NCI-H446 (cell line): ENCODE measurements at places on chromosomes 7 and 10.

DNA sequence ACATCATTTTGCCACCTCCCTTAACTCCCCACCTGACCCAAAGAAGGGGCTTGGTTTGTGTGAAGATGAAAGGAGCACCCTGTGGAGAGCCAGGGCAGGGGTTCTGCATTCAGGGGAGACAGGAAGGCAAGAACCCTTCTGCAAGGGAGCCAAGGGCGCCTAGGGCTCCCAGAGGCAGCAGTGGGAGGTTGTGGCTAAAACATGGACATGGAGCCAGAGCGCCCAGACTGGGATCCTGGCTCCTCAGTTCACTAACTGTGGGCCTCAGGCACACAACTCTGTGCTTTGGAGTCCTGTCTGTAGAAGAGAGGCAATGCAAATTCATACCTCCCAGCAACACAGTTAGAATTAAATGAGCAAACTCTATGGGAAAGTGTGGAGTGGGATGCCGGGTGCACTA is 123.1 kb upstream of the MACROH2A2 start:
- DNase-seq = no peak

DNA sequence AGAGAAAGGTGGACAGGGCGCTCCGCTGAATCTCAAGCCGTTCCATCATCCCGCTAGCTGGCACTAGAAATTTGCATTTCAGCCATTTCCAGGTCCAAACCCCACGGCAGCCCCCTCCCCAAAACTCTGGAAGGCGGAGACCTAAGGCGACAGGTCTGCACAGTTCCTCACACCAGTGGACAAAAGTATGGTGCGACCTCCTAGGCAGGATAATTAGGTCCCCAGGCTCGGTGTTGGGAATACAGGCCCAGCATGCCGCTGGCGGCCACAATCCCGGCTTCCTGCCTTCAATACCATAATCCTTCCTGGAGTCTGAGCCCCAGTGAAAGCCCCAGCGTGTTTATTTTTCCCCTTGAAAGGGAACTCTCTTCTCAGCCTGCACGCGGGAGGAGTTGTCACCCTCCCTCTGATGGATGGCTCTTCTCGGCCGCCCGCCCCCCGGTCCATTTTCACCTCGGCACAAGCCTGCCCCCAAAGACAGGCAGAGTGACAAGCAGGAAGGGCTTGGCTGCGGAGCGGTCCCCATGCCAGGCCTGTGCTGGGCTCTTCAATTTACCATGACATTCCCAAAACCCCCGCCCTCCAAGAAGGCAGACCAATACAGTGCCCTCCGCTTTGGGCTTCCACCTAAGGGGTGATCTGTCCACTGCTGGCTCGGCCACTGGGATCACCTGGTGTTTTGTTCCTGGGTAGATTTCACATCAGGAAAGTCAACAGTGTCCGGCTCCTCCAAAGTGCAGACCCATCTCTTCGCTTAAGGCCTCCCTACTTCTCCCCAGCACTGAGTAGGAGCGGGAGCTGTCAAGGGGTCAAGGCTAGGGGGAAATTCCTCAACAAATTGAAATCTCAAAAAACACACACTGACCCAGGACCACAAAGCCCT is 2.2 kb downstream of the FGFR2 start:
- no peak for DNase-seq

GRCh38 chr7:29976673-29977415 is 12.8 kb downstream of the SCRN1 start:
- DNase-seq = no peak

DNA sequence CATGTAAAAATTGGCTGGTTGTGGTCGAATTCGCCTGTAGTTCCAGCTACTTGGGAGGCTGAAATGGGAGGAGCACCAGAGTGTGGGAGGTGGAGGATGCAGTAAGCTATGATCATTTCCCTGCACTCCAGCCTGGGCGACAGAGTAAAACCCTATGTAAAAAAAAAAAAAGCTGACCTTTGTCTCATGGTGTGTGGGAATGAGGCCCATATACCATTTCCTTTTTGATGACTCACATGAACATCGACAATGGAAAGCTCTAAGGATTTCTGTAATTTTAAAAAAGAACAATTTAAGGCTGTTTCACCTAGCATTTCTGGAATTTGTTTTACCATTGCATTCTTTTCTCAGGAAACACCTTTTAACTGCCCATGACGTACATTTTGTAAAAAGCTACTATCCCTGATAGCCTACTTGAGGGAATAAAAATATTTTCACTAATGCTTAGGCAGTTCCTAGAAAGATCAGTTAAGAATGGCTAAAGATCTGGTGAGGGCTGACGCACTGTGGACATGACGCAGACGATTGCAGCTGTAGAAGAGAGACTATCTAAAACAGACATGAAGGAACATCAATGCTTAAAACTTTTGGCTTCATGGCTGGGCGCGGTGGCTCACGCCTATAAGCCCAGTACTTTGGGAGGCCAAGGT is 400.6 kb upstream of the IGFBP3 start:
- no peak for DNase-seq

DNA sequence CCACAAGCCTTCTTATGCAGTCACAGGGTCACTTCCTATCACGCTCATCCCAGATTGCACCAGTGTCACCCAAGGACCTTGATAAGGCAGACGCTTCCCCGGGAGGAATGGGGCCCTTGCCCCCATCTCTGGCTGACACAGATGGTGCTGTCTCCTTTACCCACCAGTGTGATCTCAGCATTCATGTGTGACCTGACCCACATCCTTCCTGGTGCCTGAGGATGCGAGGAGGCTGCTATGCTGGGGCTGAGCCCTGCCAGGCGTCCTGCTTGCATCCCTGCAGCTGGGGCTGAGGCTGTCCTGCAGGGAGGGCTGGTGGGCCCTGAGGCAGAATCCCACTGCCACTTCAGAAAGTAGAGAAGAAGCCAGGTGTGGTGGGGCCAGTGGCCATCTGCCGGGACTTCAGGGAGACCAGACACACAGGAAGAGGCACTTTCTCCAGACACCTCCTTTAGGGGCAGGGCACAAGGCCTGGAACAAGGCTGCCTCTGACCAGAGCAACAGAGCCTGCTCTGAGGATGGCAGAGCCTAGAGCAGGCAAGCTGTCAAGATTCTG is 35.3 kb downstream of the RASGEF1A start:
- DNase-seq = no peak

DNA sequence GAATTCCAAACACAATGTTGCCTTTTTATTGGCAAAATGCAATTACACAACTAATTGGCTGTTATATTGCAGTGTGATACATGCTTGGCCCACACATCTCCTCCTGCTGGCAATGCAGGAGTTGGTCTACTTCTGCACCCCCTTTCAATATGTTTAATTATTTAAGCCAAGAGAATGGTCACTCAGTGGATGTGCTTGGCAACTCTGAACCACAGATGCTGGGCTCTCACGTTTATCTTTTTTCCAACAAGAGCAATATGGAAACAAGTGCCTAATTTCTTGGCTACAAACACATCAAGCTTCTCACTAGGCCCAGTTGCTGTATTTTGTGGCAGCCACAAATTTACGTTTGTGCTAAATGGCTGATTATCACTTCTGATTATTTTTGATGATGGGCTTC is 1149.2 kb upstream of the CELF2 start:
- DNase-seq = peak; percentile 70

- no peak for DNase-seq
Observed at GRCh38 chr7:16744518-16745250, 8.9 kb upstream of the TSPAN13 start.

DNA sequence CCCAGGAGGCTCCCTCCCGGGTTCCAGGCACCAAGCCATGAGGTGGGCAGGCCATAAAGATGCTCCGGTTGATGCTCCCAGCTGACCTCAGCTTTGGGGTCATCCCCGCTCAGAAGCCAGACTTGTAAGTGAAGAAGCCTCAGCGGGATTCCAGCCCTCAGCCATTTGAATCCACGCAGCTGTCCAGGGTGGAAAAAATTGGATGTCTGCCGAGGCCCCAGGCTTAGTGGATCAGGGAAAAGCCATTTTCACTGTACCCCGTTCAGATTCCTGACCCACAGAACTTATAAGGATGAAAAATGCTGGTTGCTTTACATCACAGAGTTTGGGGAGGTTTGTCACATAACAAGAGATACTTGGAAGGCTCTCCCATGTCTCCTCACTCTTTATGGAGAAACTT is 49.2 kb upstream of the CPN1 start:
- no peak for DNase-seq

GRCh38 chr10:63825766-63826165 is 304.6 kb downstream of the REEP3 start:
- no peak for DNase-seq

DNA sequence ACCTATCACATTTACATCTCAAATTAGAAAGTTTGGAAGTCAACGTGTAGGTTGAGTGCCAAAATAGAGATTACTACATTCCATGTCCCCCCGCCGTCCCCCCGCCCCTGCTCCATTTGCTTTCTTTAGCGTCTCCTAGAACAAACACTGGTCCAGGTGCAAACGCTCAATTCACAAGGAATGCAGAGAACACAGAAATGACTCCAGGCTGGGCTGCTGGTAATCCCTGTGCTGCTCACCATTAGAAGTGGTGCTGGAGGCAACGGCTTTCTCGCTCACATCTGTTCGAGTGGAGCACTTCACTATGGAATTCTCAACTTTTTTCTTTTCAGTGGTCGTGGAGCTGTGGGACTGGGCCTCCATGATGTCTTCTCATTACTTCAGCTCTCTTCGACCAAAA is 14.1 kb downstream of the GLI3 start:
- DNase-seq = no peak

- DNase-seq = no peak
Observed at GRCh38 chr7:72183835-72184234, 228.3 kb downstream of the CALN1 start.

DNA sequence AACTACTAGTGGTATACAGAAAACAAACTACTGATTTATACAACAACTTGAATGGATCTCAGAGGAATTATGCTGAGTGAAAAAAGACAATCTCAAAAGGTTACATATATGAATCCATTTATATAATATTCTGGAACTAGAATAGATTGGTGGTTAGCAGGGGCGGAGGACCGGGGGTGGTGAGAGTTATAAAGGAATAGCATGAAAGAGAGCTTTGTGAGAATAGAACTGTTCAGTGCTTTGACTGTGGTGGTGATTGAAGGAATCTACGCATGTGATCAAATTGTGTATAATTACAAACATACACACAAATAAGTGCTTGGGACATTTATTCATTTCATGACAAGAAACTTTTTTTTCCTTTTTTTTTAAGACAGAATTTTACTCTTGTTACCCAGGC is 19.6 kb downstream of the RAB19 start:
- no peak for DNase-seq

GRCh38 chr7:89401690-89402089 is 606.2 kb upstream of the TEX47 start:
- no peak for DNase-seq

GRCh38 chr10:75211007-75211691 is 553 bp downstream of the VDAC2 start:
- DNase-seq = no peak

DNA sequence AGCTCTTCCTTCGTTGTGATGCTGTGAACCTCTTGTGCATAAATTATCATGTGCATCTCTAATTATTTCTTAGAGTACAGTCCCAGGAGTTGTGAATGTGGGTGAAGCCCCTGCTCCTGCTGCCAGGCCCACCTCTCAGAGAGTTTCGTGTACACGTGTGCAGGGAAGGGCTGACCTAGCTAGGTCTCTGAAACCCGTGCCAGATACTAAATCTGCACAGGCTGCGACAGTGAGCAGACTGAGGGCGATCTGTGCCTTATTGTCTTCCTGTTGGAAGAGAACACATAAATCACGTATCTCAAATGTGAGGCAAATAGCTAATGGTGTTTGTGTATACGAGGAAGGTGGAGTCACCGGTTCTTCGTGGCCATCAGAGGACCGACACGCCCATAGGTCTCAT is 71.8 kb upstream of the DNAJB6 start:
- DNase-seq = no peak

GRCh38 chr7:131244259-131244852 is 83.3 kb upstream of the MKLN1 start:
- no peak for DNase-seq

GRCh38 chr7:139159900-139160675 is 50.6 kb upstream of the ZC3HAV1 start:
- no peak for DNase-seq

DNA sequence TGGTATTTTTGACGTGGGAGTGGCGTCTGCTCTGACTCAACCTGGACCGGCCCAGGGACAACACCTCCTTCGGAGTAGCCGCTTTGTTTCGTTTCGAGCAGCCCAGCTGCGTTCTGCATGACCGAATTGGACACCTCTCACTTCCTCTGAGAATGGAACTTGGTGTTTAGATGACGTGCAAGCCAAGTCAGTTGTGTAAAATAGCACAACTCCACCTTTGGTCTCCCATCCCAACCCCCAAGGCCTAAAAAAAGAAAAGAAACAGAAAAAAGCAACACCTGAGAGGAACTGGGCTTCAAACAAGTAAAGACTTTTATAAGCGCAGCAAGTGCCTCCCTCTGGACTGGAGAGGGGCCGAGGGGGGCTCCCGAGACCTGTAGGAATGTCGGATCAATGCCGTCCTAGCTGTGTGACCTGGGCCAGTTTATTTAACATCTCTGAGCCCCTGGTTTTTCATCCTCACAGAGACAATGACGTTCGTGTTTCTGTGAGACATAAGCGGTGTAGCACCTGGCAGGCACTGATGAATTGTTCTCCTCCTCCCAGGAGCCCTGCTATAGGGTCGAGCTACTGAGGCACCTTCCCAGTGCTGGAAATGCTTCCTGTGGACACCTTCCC is 52.0 kb upstream of the SMNDC1 start:
- DNase-seq = no peak

DNA sequence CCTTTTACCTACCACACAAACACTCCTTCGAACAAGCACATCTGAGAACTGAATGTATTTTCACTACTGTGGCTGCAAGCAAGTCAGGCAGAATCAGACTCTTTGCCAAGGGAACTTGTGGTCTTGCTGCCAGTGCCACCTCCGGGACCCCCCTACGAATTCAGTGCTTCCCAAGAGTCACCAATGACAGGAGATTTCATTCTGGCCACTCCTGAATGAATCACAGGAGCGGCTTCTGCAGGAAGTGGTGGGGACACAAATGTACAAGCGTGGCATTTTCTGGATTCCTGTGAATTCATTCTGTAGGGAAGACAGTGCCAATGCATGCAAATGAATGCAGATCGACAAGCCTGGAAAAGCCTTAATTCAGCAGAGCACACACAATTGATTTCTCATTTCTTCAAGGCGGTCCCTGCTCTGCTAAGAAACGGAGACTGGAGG is 161.2 kb downstream of the CAMK1D start:
- DNase-seq = no peak

- peak; percentile 52 for DNase-seq
Observed at GRCh38 chr7:132345543-132346129, 230.6 kb downstream of the PLXNA4 start.

GRCh38 chr7:98795741-98796493 is 73.9 kb downstream of the TMEM130 start:
- DNase-seq = no peak

GRCh38 chr10:47190802-47191450 is 109.1 kb upstream of the GDF10 start:
- no peak for DNase-seq

- DNase-seq = no peak
Observed at GRCh38 chr10:14126697-14127440, 203.9 kb downstream of the FRMD4A start.

- DNase-seq = no peak
Observed at GRCh38 chr7:77982926-77983550, 184.5 kb downstream of the PHTF2 start.

GRCh38 chr10:121157998-121158397 is 306.8 kb downstream of the WDR11 start:
- no peak for DNase-seq

- no peak for DNase-seq
Observed at GRCh38 chr10:129335942-129336341, 131.1 kb upstream of the MGMT start.

GRCh38 chr7:108079648-108080591 is 50.2 kb downstream of the LAMB4 start:
- peak; percentile 65 for DNase-seq
